ENCODE measurements at places on chromosomes 4 and X. TPM values are rescaled to one million over a fixed set of nuclear protein-coding genes. Genes with fewer than 3 reads are reported as not detected.

The EVC2 gene
- 2.3 TPM for total RNA-seq

The USP27X gene
- 4.2 TPM for total RNA-seq

The F8 gene
- 1.8 TPM for total RNA-seq

The LINC00632 gene
- 89.8 TPM for total RNA-seq

GRCh38 chrX:18368402-18368801, 13.9 kb upstream of the SCML2 start:
- H3K4me3 ChIP-seq, result no peak overlapping the region
- H3K36me3 ChIP-seq, result no peaks in the 10 kb centered on the region
- DNase-seq, result no peak
- H3K27me3 ChIP-seq, result no peaks in the 10 kb centered on the region
- H3K27ac ChIP-seq, result no peak overlapping the region

The TRPC3 gene
- total RNA-seq, result 0.66 TPM

The CXCL8 gene
- total RNA-seq, result not detected

DNA sequence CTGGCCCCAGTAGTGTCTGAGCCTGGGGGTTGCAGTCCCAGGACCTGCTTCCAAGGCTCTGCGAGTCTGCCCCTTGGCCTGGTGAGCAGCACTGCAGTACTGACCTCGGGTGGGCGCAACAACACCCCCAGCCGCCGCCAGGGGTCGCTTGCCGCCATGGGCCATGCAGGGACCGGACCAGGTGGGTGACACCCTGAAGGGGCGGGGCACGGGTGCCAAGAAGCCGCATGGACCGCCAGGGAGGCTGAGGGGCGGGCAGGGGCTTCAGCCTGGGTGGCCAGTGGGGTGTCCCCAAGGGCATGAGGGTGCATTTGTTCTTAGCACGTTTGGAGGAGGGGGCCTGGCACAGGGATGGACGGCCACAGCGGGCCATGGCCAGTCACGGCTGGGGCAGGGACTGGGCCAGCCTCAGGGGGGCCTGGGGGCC, 25.0 kb downstream of the TACC3 start:
- peaks cover 8% of the 10 kb centered on the region for H3K4me1 ChIP-seq
- H3K4me3 ChIP-seq, result no peak overlapping the region

DNA sequence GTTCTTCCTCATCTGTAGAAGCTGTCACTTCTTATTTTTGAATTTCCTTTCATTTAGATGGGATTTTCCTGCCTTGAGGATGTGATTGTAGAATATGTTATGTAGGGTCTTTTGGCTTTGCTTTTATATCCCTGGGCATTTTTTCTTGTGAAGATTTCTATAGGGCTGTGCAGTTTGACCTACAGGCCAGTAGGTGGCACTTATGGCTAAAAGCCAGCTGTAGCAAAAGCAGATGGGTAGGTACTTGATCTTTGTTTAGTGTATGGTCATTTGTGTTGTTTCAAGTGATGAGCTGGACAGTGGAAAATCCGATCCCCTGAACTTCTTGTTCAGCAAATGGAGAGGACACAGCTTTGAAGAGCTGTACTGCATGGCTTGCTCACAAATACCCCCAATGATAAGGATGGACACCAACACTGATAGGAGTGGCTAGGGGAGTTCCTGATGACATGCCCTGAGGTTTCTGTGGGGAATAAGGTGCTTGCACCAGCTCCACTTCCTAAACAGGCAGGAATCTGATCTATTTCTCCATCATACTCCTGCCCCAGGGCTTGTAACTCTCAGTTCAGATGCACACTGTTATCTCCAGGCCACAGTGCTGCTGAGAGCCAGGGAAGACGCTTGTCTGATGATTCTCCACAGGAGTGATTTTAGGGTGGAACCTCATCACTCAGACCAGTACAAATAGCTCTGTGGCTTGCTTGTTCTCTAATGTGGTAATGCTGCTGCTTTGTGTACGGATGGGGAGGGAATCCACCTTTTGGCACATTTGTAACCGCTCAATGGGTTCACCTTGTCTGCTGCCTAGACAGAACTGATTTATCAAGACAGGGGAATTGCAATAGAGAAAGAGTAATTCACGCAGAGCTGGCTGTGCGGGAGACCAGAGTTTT, 417.1 kb upstream of the MAGEB16 start:
- no peak overlapping the region for H3K4me3 ChIP-seq
- H3K27me3 ChIP-seq, result no peaks in the 10 kb centered on the region
- DNase-seq, result no peak
- H3K36me3 ChIP-seq, result no peaks in the 10 kb centered on the region
- no peaks in the 10 kb centered on the region for H3K4me1 ChIP-seq

DNA sequence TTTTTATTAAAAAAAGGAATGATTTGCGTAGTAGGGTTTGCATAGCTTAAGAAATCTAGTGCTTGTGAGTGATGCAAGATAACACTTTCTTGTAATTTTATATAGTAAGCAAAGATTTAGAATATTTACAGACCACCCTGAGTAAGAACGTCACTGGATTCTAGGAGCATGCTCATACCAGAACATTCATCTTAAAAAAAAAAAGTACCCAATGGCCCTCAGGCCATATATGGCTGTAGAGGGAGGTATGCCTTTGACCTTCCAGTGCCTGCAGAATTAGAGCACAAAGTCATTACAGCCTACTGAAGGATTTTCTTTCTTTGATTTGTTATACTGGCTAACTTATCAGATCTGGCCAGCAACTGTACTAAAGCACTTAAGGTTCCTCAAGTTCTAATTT, 236.3 kb upstream of the GYPA start:
- no peaks in the 10 kb centered on the region for H3K4me1 ChIP-seq
- no peaks in the 10 kb centered on the region for H3K27me3 ChIP-seq
- no peak overlapping the region for H3K27ac ChIP-seq

The IL3RA gene
- total RNA-seq, result not detected

The FGFBP2 gene
- not detected for total RNA-seq

DNA sequence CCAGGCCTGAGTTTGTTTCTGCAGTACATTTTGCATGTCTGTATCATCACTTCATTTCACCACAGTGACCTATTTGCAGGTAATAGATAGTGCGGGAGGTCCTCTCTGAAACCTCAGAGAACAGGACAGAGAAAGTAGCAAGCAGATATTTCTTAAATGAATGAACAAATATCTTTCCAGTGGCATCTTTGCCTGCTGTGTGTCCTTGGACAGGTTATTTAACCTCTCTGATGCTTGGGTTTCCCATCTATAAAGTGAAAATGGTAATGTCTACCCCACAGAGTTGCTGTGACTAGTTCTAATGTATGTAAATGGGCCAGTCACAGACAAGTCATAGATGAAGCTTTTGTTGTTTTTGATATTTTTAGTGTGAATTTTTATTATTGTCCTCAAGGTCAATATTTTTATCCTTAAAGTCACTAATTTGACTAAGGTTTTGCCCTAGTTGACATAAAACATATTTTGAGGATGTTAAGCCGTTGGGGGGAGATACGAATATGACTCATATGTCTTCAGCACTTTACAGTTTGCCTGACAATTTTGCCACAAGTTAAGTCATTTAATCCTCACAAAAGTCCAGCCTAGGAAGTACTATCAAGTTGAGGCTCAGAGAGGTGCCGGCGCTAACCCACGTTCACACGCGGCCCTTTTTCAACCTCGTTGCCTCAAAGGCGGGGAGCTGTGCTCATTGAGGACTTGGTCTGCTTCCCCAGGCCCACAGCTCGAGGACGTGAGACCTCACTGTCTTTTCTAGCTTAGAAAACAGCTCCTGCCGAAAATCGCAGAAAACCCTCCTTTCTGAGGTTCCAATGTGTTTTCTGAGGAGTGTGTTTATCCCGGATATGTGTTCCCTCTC, 126.7 kb upstream of the STX18 start:
- DNase-seq, result no peak
- H3K4me3 ChIP-seq, result no peak overlapping the region
- H3K27ac ChIP-seq, result no peak overlapping the region
- no peaks in the 10 kb centered on the region for H3K36me3 ChIP-seq
- H3K27me3 ChIP-seq, result peaks cover 11% of the 10 kb centered on the region
- no peaks in the 10 kb centered on the region for H3K4me1 ChIP-seq

The VCX gene
- total RNA-seq, result 1.1 TPM

The SSX3 gene
- total RNA-seq, result not detected

Data from glutamatergic neuron (in vitro differentiated cells).